Cardiac septum (tissue), 1 donor: ENCODE measurements at places on chromosomes 13 and 19. TPM values are rescaled to one million over a fixed set of nuclear protein-coding genes. Genes with fewer than 3 reads are reported as not detected.

F10 gene
- total RNA-seq: 13.7 TPM

SLC7A9 gene
- not detected for total RNA-seq

CRLF1 gene
- total RNA-seq: 29.6 TPM

KIR2DL1 gene
- not detected for total RNA-seq

IFNL1 gene
- total RNA-seq: not detected

SELENOV gene
- not detected for total RNA-seq

TDRD12 gene
- 0.16 TPM for total RNA-seq

TMIGD2 gene
- total RNA-seq: not detected

IGSF23 gene
- total RNA-seq: not detected

KLK3 gene
- not detected for total RNA-seq

TMEM86B gene
- 1.6 TPM for total RNA-seq

ZNF835 gene
- total RNA-seq: 2.6 TPM

HPN gene
- 4.9 TPM for total RNA-seq

EPS8L1 gene
- 1.9 TPM for total RNA-seq

CPT1C gene
- total RNA-seq: 3.1 TPM
